Skeletal muscle cell (primary cell): ENCODE measurements at places on chromosomes 7 and 10.
A peak's percentile ranks its signal among the peaks of the same experiment; 100 is the strongest.

GRCh38 chr10:69972981-69973397, 79.7 kb upstream of the MACROH2A2 start:
- no peak for DNase-seq

DNA sequence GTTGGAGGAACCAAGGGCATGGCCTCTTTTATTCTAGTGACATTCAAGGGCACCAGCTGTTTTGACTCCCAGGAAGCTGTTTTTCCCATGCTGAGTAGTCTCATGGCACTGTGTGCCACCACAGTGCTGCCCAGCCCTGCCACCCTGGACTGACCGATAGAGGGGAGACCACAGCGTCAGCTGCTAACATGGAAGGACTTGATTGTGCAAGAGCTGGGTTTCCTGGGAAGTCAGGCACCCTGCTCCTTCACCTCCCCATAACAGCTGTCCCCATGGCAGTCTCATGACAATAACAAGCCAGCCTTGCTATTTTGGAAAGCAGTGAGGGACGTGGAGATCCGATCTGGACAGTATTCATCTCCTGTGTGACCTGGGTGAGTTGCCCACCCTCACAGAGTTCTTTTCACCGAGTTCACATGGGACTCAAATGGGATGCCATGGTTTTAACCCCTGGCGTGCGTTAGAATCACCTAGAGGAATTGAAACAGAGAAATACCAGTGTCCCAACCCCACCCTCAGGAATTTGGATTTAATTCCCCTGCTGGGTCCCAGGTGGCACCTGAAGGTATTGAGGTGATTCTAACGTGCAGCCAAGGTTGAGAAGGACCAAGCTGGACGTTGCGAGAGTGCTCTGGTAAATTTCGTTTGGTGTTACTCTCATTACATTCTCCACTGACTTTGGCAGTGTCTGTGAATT, 174.8 kb downstream of the CELF2 start:
- DNase-seq, result no peak

GRCh38 chr7:106504645-106505044, 156.3 kb downstream of the CCDC71L start:
- DNase-seq, result peak; percentile 8

GRCh38 chr7:128264477-128264876, 23.4 kb downstream of the LEP start:
- DNase-seq, result no peak

- no peak for DNase-seq
Observed at GRCh38 chr10:19204246-19204917, 155.8 kb downstream of the MALRD1 start.

- DNase-seq, result no peak
Observed at GRCh38 chr7:55187701-55188491, 169.1 kb downstream of the EGFR start.

- no peak for DNase-seq
Observed at GRCh38 chr10:5465976-5466450, 33.4 kb downstream of the CALML5 start.

GRCh38 chr10:85542936-85543730, 823.5 kb downstream of the GRID1 start:
- DNase-seq, result no peak

DNA sequence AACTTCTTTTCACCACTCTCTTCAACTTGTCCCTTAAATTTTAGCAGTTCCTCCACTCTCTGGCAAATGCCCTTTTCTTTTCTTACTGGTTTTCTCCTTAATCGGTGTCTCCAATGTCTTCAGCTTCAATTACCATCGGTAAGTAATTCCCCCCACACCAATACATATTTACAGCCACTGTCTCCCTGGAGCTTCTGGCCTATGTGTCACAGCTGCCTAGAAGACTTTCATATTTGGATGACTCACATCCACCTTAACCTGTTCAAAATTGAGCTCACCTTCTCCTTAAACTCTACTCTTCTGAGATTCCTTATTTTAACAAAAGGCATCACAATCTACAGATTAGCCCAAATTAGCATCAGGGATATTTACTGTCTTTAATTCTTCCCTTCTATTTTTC, 380.4 kb downstream of the POM121L12 start:
- no peak for DNase-seq

DNA sequence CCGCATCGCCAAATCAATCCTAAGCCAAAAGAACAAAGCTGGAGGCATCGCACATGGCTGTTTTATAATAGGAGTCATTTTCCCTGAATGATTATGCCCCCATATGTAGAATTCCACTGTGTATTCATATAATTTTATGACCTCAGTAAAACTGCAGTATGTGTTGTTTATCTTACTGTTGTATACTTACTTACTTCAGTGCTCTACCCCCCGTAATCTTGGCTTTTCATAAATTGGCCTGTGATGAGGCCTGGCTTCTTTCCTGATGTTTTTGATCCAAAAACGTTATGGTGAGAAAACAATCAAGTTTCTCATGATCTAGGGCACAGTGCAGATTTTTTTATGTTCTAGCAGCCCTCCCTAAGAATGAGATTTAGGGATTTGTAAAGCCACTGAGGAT, 306.4 kb upstream of the FZD1 start:
- peak; percentile 20 for DNase-seq

GRCh38 chr10:19998482-19998881, 182.2 kb downstream of the PLXDC2 start:
- no peak for DNase-seq

DNA sequence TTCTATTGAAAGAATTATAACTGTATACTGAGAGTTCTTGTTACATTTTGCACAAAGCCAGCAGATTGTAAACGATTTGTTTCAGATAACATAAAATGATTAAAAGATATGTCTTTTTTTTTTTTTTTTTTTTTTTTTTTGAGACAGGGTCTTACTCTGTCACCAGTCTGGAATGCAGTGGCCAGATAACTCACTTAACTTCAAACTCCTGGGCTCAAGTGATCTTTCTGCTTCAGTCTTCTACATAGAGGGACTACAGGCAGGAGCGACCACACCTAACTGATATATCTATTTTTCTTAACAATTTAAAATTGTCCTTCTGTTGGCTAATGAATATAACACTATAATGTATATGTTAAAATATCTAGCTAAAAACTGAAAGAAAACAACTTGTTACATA, 317.3 kb upstream of the CACNA2D1 start:
- no peak for DNase-seq

- no peak for DNase-seq
Observed at GRCh38 chr10:87991946-87992345, 128.5 kb downstream of the PTEN start.

DNA sequence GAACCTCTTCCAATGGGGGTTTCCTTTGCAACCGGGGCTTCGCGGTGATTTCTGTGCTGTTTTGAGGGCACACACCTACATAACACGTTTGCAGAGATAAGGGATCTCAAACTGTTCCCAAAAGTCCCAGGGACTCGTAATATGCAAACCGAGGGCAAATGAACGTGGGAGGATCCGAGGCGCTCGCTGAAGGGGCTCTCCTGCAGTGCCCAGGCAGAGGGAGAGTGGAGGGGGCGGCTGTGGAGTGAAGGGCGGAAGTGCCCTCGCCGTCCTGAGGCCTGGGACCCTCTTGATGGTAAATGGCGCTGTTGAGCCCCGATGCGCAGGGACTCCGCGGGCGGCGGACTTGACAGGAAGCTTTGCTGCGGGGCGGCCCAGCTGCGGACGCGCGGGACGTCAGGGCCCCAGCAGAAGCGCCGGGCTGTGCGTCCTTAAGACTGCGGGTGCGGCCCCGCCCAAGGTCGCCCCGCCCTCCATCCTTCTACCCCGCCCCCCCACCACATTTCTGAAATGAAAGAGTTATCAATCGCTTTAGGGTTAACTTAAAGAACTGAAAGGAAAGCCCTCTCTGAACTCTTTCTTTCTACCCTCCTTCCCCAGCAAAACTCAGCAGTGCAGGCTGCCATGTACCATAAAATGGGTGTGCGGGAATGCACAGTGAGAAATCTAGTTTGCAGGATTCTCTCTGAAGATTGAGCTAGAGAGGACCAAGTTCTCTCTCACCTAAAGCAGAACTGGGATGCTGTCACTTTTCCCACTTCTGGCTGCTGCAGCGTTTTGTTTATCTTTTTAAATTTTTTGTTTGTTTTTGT, 151.8 kb upstream of the YAE1 start:
- DNase-seq, result peak; percentile 8

- no peak for DNase-seq
Observed at GRCh38 chr10:100632027-100632426, 96.3 kb downstream of the HIF1AN start.

GRCh38 chr10:104666106-104666505, 25.0 kb downstream of the SORCS3 start:
- DNase-seq, result no peak

DNA sequence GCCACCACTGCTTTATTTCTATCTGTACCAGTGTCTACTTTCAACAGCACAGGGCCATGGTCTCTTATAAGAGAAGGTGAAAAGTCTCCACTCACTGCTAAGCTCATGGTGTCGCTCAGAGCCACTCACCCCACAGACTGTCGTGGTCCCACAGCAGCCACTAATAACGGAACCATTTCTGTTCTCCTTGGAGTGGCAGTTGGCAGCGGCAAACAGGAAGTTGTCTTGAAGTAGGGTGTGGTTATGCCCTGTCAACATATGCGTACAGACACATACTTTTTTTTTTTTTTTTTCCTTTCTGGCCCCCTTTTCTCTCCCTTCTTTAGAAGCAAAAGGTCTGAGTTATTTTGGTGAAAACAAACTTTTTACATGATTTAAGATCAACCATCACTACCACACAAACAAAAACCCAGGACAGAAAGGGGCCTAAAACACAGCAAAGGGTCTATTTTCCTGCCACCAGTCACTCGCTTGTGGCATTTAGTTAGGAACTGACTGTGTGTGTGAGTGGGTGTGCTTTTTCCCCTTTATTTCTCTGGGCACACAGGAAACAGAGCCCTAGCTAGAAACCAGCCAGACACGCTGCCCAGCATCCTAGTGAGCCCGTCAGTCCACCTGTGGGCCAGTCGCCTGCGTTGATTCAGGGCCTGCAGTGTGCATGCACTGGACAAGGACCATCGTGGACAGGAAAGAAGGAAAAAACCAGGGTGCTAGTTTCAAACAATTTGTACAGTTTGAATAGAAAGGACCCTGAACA, 96.7 kb upstream of the EFCAB10 start:
- no peak for DNase-seq

GRCh38 chr10:119394657-119395279, 147.8 kb downstream of the RGS10 start:
- no peak for DNase-seq
